ENCODE measurements at places on chromosomes 7 and 10.

DNA sequence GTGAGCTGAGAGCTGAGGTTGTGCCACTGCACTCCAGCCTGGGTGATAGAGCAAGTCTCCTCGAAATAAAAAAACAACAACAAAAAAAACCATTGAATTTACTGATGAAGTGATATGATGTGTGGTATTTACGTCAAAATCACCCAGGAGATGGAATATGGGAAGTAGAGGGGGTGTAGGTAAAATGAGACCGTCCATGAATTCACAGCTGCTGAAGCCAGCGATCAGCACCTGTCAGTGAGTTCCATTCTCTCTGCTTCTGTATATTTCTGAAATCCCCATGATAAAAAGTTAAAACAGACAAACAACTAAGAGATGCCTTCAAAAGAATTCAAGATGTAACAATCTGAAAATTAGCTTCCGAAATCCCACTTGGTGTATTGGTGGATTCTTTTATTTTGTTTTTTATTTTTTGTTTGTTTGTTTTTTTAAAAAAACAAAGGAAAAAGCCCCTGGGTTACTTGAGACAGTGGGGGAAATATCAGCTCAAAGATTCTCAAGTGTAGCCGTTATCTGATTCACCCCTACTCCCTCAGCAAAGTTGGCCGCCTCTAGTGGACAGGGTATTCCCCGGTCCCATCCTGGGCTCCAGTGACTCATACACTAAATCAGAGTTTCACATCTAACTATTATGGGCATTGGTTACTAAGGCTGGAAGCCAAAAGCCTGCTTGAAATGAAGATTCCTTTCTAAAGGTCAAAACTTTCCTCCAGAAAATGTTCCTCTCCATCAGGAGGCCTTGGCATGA, 76.4 kb downstream of the MAP3K8 start:
- DNase-seq, result no peak

- no peak for DNase-seq
Observed at GRCh38 chr7:116957874-116958273, 4.6 kb downstream of the ST7 start.

DNA sequence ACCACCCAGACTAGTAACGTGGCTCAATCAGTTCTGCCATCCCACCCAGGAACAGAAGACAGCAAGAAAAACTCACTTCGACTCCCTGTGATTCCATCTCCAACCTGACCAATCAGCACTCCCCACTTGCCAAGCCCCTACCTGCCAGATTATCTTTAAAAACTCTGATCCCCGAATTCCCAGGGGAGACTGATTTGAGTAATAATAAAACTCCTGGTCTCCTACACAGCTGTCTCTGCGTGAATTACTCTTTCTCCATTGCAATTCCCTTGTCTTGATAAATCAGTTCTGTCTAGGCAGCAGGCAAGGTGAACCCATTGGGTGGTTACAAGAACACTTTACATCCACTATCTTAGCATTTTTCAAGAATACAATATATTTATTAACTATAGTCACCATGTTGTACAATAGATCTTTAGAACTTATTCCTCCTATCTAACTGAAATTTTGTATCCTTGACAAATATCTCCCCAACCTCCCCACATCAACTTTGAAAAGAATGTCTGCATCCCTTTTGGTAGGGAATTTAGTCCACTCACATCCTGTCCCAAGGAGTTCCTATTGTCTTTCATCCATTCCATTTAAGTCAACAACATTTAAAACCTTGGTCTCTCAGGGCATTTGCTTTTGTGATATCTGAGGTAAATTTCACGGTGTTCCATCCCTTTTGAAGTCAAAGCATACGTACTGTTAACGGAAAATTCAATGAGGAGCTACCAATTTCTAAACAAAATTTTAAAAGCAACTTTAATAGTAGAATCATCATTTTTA, 163.7 kb downstream of the MACC1 start:
- DNase-seq, result no peak

- no peak for DNase-seq
Observed at GRCh38 chr7:43377196-43377960, 205.5 kb upstream of the STK17A start.

DNA sequence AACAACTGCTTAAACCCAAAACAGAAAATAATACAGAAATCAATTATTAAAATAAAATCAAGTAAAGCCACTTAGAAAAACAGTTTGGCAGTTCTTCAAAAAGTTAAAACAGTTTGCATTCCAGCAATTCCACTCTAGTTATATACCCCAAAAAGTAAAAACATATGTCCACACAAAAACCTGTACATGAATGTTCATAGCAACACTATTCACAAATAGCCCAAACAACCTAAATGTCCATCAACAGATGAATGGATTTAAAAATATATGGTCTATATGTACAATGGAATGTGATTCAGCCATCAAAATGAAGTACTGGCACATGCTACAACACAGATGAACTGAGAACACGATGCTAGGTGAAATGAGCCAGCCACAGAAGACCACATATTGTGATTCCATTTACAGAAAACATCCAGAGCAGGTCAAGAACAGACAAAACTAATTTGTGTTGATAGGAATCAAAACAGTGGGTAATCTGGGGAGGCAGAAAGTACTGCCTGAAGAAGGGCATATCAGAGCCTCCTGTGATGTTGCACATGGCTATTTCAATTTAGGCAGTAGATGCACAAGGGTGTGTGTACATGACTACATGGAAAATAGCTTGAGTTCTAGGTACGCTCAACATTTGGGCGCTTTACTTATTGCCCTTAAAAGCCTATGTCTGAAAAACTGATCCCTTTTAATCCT, 66.3 kb downstream of the CYTH3 start:
- no peak for DNase-seq

DNA sequence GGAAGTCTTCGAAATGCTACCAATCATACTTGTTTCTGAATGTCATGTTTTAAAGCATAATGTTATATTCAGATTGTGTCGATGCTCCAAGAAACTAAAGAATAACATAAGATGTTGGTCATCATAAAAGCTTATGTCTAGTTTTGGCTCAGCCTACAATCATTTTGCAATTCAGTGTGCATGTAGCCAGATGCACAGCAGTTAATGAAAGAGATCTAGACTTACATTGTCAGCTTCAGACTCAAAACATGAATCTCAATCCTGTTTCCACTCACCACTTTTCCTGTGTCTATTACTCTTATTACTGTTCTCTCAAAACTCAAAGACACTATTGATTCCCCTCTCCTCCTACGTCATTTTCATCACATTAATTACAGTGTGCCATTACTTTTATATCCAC, 21.4 kb downstream of the TMEM196 start:
- DNase-seq, result no peak

GRCh38 chr10:125163803-125164202, 3.4 kb upstream of the CTBP2 start:
- no peak for DNase-seq

- no peak for DNase-seq
Observed at GRCh38 chr10:77593771-77594470, 43.7 kb downstream of the KCNMA1 start.

DNA sequence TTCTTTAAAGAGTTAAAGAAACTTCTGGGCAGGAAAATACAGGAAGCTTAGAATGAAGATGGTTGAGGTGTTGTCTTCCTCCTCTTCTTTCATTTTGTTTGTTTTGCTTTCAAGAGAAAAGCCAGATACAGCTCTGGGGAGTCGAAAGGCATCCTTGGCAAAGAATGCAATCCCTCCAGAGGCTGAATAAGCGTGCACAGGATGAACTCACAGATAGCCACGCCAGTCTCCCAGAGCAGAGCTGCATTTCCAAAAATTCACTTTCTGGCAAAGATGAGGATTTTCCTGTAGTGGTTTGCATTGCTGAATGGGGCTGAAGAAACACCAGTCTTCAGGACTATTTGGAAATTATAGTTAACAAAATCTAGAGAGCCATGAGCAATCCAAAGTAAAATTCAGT, 336.4 kb downstream of the NRG3 start:
- no peak for DNase-seq

DNA sequence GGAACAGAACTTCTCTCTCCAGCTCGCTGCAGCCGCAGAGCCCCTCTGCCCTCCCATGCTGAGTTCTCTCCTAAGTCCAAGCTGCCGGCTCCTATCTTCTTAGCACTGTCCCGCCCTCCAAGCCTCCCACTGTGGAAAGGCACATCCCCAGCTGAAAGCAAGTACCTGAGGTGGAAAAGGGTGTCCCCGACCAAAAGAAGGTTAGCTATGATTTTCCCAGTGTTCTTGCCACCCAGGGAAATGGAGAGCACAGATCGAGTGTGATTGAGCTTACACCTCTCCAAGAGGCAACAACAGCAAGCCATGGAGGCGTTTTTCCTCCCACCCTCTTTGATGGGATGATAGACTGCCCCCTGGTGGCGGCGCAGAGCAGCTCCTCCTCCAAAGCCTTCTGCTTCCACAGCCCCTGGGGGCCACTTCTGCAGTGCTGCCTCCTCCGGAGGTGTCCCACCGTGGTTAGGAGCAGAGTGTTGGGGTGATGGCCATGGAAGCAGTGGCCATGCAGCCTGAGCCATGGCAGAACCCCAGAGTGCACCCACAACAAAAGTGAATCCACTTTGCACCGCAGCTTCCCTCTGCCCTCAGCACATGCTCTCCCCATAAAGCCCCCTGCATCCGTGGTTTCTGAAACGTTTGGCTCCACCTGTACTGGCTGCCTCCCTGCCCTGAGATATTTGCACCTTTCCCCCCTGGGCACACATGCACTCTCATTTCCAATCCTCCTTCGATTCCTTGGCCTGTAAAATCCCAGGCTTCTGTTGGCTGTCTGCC, 143.1 kb upstream of the STK17A start:
- DNase-seq, result peak; percentile 23

DNA sequence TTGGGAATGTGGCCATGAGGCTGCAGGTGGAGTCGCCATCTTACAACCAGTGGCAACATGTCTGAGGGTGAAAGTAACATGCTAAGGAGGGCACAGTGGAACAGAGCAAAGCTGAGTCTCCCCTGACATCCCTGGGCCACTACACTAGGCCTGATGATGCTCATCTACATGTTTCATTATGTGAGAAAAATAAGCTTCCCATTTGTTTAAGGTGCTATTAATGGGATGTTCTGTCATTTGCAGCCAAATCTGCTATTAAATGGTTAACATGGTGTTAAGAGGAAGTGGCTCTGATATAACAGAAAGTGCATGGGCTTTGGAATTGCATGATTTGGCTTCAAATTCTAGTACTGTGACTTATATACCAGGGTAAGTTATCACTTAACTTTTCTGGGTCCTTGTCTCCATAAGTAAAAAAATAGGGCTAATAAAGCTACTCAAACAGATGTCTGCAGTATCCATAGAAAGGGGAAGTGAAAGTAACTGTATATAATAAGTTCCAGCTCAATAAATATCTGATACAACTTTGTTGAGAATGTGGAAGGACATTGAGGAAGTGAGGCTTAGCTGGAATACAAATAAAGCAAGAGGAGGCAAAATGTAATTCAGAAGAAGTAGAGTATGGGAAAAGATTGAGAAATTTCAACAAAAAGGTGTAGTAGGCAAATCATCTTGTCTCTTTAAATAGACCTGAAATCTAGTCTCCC, 158.9 kb downstream of the RTKN2 start:
- no peak for DNase-seq

DNA sequence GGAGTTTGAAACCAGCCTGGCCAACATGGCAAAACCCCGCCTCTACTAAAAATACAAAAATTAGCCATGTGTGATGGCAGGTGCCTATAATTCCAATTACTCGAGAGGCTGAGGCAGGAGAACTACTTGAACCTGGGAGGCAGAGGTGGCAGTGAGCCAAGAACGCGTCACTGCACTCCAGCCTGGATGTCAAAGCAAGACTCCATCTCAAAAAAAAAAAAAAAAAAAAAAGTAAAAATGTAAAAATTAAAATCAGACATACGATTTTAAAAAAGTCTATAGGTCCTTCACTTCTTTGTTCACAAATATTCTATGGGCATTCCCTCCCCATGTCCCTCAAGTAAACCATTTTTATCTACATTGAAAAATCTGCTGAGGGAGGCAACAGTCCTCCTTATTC, 34.9 kb upstream of the TLL2 start:
- DNase-seq, result no peak

DNA sequence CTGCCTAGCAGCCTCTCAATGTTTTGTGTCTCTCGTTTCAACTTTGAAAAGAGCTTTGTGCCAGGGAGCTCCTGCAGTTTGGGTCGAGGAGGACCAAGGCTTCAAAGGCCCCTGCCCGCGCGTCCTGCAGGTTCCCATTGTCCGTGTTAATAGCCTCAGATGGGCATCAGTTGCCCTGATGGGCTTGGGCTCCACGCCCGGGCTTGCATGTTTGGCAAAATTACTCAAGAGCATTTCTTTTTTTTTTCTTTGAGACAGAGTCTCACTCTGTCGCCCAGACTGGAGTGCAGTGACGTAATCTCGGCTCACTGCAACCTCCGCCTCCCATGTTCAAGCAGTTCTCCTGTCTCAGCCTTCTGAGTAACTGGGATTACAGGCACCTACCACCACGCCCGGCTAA, 636.6 kb downstream of the SDK1 start:
- no peak for DNase-seq

- no peak for DNase-seq
Observed at GRCh38 chr10:122490268-122490667, 28.9 kb downstream of the HTRA1 start.

DNA sequence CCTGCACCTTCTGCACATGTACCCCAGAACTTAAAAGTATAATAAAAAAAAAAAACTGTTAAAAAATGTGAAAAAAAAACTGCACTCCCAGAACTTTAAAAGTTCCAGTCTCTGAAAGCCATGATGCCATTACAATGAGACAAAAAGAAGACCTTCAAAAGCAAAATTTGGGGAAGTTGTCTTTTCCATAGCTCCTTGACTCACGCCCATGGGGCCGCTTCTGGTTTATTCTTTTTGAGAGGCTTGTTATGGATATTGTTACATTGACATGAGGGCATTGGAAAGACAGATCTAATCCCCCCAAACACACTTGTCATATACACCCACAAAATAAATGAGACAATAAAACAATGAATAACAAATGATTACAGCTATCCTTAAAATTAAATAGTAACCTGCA, 798 bp downstream of the BLNK start:
- DNase-seq, result no peak

DNA sequence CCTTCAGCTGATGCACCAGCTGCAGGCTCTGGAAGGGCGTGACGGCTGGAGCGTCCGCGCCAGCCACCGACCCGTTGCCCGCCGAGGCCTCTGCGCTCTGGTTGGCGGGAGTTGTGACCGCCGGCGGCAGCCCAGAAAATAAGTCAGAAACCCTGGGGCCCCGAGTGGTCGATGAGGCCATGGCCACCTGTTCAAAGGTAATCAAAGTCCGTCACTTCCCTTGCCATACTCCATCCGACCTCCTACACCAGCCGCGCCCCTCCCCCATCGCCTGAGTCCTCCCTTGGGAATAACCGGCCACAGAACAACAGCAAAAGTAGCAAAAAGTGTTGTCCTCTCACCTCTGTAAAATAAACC, 406 bp downstream of the PRLHR start:
- no peak for DNase-seq

DNA sequence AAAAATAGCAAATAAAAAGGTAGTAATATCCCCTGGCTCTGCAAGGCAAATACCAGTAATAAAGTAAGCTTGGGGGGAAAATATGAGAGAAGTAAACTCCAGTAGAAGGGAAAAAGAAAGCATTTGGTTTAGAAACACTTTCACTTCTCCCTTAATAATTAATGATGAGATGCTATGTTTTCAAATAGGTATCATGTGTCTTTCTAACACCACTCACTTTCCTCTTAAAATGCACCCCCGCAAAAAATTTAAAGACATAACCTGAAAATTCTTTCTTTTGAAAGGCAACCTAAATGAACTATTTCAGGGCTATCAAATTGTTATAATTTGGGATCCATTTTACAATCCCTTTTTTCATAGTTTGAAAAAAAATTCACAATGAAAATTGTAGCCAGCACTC, 240.3 kb downstream of the SNX10 start:
- no peak for DNase-seq

Data from stimulated activated CD8-positive, alpha-beta memory T cell treated with anti-CD3 and anti-CD28 coated beads, Interleukin-4, amount 100 ng/mL, for 1 hour (primary cell).